ENCODE measurements at places on chromosomes 16 and 17. TPM values are rescaled to one million over a fixed set of nuclear protein-coding genes. Genes with fewer than 3 reads are reported as not detected.

DNA sequence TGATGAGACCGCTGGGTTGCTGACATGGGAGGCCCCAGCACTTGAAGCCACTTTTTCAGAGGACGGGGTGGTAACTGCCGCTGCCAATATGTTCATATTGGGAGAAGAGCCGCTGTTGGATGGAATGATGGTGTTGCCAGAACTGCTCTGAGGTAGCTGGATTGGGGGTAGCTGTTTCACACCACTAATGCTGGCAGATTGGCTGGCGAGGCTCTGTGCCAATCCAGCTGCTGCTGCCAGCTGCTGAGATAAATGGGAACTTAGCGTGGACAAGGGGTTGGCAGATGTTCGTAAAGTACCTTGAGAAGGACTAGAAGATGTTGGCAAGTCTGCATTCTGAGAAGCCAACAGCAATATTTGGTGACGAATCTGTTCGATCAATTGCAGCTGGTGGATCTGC lies 10.0 kb downstream of the SALL1 start:
- no peak for DNase-seq

The TBC1D3G gene
- not detected for total RNA-seq

- no peak for DNase-seq
Observed at GRCh38 chr16:29012913-29013553, 28.2 kb downstream of the LAT start.

DNA sequence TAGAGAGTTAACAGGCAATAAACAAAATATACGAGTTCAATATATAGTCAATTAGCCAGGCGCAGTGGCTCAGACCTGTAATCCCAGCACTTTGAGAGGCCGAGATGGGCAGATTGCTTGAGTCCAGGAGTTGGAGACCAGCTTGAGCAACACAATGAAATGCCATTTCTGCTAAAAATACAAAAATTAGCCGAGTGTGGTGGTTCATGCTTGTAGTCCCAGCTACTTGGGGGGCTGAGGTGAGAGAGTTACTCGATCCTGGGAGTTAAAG lies 69.8 kb upstream of the TOB1 start:
- no peak for DNase-seq

DNA sequence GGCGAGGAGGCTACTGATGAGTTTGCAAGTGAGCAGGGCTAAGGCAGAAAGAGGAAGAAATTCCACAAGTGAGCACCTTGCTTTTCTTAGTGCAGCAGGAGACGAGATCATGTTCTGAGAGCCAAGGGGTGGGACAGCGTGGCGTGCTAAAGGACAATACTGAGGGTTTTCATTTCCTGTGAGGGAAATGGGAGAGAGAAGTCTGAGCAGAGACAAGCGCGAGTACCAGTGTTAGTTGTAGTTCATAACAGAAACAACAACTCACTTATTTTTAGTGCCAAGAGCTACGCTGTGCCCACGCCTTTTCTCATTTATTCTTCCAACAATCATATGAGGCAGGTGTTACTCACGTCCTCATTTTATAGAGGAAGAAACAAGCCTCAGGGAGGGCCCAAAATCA lies 2.3 kb downstream of the SPACA3 start:
- DNase-seq, result no peak

DNA sequence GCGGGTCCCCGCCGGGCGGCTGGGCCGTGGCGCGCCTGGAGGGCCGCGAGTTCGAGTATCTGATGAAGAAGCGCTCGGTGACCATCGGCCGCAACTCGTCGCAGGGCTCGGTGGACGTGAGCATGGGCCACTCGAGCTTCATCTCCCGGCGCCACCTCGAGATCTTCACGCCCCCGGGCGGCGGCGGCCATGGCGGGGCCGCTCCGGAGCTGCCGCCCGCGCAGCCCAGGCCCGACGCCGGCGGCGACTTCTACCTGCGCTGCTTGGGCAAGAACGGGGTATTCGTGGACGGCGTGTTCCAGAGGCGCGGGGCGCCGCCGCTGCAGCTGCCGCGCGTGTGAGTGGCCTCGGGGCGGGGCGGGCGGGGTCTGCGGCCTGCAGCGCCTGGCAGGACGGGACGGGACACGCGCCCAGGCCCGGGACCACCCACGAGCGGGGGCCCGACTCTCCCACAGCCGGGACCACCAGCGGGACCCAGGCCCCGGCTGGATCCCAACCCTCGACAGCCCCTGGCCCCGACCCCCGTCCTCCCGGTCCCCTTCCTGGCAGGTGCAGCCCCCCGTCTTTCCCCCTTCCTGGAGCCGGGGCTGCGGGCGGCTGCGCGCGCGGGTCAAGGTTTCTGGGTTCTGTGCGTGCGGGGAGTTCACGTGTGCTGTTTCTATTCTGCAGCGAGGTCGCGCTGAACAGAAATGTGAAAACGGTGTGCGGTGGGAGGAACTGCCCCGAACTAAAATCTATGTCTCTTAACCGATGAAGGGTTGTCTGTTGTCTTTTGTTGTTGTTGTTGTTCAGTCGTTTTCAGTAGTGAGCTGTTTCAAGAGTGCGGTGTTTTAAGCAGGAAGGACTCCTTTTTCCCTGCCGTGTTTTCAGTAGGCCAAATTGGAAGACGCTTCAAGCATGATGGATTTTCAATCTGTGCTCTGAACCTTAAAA lies 705 bp downstream of the FOXK2 start:
- DNase-seq, result peak; percentile 49

DNA sequence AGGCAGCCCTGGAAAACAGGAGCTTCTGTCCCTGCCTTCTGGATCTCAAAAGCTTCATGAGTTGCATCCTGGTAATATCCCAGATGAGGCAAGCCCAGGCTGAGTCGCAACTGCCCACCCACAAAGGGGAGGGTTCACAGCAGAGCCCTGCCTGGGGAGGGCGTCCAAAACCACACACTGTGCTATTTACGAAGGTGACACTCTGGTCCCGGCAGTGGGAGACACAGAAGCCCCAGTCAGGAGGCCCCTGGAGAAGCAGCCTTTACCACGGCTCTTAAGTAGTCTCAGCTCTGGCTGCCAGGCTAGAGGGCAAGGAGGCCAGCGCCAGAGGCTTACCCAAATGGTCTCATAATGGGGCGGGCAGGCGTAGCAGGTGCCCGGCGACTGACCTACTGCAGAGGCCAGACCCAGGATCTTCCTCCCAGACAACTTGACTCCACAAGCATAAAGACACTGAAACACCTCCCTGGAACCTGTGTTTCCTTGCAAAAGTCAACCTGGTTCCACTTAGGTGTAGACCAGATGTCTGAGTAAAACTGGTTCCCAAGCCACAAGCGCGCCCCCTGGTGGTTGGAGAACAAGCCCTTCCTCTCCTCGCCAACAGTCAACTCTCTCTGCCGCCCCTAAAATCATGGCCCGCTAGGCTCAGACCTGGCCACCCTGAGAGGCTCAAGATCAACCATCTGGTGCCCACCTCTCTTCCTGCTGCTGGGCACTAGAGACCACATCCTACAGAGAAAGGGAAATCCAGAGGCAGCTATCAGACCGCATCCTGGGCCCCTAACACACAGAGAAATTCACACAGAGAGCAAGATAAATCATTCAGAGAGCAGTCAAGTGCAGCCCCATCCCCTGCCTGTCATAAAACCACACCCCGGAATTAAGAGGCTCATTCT lies 5.2 kb downstream of the AXIN2 start:
- peak; percentile 87 for DNase-seq

GRCh38 chr16:629833-630248 lies 944 bp upstream of the WFIKKN1 start:
- DNase-seq, result peak; percentile 35

GRCh38 chr17:68480885-68481284 lies 23.6 kb upstream of the WIPI1 start:
- DNase-seq, result no peak

DNA sequence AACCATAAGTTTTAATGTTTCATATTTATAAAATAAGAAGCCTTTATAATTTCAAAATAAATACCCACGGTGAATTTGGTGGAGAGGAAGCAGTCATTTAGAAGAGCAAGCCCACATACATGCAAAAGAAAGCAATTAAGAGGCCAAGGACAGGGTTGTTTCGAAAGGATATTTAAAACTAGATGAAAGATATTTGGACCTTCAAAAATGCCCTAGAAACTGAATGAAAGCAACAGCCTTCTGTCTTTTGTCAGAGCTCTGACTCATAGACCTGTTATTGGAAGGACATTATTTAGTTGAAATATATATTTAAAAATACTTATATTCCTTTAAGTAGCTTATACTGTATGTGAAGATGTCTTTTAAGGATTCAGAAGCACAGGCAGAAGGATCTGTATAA lies 8.6 kb upstream of the METTL9 start:
- DNase-seq, result no peak

The CACNA1G gene
- 0.25 TPM for total RNA-seq

DNA sequence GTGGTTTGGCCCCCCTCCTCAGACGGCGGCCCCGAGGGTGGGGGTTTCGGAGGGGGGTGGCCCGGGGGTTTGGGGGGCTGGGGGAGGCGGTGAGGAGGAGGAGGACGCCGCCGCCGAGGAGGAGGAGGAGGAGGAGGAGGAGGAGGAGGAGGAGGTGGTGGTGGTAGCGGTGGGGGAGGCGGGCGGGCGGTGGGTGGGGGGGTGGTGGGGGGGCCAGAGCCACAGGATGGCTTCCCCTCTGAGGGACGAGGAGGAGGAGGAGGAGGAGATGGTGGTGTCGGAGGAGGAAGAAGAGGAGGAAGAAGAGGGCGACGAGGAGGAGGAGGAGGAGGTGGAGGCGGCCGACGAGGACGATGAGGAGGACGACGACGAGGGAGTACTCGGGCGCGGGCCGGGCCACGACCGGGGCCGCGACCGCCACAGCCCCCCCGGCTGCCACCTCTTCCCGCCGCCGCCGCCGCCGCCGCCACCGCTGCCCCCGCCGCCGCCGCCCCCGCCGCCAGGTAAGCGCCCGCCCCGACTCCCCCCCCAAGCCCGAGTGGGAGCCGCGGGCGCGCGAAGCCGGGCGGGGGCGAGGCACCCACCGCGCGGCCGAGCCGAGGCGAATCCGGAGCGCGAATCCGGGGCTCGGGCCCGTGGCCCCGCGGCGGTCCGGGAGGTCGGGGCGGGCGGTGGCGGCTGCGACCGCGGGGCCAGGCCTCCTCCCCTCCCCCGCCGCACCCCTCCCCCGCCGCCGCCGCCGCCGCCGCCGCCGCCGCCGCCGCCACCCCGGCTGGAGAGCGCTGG lies 3.8 kb upstream of the CHD3 start:
- DNase-seq, result peak; percentile 41

The CCL16 gene
- total RNA-seq, result not detected

DNA sequence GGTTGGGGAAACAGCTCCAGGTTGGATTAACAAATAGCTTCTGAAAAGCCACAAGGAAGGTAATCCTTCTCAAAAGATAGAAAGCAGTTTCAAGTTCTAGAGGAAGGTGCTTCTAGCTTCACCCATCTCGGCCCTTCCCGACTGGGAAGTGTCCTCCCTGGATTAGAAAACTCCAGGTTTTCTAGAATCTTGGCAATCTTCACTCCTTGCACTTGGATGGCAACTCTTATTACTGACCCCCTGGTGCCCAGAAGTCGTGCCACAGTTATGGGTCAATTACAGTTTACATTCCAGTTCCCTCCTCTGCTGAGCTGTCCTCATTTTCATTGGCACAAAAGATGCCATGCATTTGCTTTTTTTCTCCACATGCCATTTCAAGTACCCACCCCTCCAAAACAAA lies 65.6 kb downstream of the SMG6 start:
- no peak for DNase-seq

DNA sequence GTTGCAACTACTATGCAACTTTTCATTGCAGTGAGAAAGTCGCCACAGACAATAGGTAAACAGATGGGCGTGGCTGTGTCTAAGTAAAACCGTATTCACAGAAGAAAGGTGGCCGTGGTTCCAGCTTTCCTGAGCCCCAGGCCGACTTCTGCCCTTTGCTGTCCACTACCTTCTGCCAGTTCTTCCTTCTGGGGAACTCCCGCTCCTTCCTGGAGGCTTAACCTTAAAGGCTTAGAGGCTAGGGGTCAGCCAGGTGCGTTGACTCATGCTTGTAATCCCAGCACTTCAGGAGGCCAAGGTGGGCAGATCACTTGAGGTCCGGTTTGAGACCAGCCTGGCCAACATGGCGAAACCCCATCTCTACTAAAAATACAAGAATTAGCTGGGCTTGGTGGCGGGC lies 2.1 kb upstream of the SEPTIN12 start:
- no peak for DNase-seq

GRCh38 chr17:50627782-50628601 lies 6.7 kb upstream of the ABCC3 start:
- DNase-seq, result no peak

All from left ventricle myocardium superior (tissue), 1 donor.